Stimulated activated CD4-positive, alpha-beta T cell treated with anti-CD3 and anti-CD28 coated beads, TNF-alpha, amount 100 ng/mL, for 1 hour (primary cell): ENCODE measurements at places on chromosomes 11 and 22.

DNA sequence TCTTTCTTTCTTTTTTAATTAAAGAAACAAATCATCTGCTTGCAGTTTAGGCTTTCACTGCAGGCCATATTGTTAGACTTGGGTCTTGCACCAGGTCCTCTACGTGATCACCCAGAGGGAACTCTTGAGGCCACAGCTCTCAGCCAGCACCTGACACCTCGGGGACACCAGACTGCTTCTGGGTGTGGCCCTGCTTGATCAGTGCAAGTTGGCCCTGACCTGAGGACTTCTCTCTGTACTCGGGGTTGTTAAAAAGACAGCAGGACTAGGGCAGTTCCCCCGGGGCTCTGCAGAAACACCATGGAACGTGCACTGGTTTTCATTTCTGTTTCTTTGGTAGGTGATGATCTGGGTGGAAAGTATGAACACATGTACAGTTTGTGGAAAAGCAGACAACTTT is 51.2 kb upstream of the MYO18B start:
- no peak for DNase-seq

- no peak for DNase-seq
Measured at GRCh38 chr11:80860632-80861031, 1419.8 kb upstream of the TENM4 start.

- DNase-seq = no peak
Measured at GRCh38 chr11:69278091-69278867, 15.7 kb upstream of the MYEOV start.

- no peak for DNase-seq
Measured at GRCh38 chr11:66151273-66151672, 81.2 kb downstream of the PACS1 start.

DNA sequence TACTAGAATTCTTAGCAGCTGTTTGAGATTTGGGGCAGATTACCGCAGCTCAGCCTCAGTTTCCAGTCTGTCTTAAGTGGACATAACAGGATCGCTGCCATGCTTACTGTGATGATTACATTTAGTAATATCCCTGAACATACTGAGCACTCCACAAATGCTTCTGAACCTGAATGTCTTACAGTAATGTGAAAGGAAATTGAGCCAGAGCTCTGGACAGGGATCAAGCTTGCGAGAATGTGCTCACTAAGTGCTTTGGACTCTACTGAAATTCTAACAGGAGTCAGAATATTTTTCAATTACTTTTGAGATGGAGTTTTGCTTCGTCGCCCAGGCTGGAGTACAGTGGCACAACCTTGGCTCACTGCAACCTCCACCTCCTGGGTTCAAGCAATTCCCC is 118.6 kb upstream of the RASSF10 start:
- no peak for DNase-seq
